Activated T-cell treated with anti-CD3 and anti-CD28 coated beads for 48 hours (primary cell): ENCODE measurements at places on chromosomes 1 and 21.
A peak's percentile ranks its signal among the peaks of the same experiment; 100 is the strongest.

DNA sequence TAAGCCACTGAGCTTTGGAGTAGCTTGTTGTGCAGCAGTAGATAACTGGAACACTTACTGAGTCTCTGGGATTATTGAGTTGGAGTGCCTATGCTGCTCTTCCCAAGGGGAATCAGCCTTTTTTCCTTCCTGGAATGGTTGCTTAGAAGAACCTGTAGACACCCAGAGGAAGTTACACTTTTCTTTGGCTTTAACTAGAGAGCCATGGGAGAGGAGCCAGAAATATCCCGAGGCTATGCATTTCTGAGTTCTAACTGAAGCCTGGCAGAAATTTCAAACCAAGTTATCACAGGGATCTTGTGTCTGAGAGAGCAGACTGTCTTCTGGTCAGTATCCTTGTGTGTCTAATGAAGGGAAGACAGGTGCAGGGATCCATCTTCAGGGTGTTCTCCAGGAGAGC, 28.3 kb downstream of the LAMC1 start:
- no peak for DNase-seq

DNA sequence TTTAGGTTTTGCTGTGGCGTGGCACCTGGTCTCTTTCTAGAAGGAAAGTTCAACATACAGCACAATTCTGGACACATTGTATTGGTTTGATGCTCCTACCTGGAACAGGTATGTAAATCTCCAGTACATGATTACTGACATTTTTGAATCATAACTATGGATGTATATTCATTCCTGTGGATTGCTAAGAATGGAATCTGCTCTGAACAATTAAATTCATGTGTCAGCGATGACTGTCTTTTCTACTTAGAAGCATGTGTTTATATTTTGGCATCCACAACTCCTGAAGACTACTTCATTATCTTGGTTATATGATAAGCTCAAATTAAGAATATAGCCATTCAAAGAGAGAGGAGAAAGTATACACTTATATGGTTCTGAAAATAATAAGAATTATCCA, 291.8 kb downstream of the CHRM3 start:
- no peak for DNase-seq

GRCh38 chr1:149931212-149931790, 3.7 kb upstream of the SF3B4 start:
- DNase-seq: no peak

- DNase-seq: no peak
Measured at GRCh38 chr1:161705537-161705936, 1.5 kb upstream of the FCRLA start.

GRCh38 chr1:228754646-228755268, 19.5 kb downstream of the RHOU start:
- DNase-seq: no peak

DNA sequence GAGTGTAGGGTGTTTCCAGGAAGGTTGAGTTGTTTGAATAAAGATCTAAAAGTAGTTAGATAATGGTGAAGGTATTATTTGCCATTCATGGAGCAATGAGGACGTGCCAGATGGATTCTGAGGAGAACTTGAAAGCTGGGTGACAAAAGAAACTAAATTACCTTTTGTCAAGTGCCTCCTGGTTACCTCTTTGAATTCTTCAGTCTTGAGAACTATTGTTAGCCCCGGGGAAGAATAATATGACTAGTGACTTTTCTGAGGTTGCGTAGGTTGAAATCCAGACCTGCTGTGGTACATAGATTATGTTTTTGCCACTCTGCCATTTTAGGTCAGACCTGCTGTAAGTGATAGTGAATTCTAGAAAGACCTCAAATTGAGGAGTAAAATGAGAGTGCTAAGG, 11.5 kb downstream of the LAMC1 start:
- DNase-seq: no peak

- no peak for DNase-seq
Measured at GRCh38 chr1:226584164-226584563, 35.6 kb downstream of the STUM start.

GRCh38 chr1:150545486-150546032, 3.6 kb upstream of the ADAMTSL4 start:
- no peak for DNase-seq

DNA sequence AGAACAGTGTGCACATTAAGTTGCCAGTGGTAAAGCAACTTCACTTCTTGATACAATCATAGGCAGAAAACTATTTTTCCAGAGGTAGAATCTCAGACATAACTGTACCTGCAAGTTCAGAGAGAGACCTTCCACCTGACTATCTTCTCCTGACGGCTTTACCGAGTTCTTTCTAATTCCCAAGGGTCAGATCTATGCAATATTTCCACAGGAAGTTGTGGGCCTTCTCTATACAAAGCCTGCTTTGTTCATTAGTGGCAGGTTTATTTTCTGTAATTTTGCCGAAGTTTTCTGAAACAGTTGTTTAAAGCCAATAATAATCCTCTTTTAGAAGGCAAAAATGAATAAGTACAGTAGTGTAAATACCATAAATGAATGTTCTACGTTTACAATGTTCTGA, 58.2 kb upstream of the RCC1 start:
- DNase-seq: no peak

DNA sequence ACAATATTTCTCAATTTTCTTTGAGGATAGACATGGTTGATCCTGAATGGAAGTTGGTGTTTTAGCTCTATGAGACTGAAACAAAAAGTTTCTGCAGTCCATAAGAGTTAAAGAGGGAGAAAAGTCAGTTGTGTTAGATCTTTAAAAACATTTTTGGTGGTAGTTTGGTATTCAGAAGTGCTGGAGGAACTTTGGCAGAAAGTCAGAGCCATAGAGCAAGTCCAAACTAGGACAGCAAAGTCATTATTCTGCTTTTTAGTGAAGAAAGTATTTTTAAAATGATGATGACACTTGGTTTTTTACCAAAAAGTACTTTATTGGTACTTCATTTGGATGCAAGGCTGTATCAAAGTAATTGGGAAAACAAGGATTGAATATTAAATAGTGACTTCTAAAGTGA, 41.8 kb downstream of the FNBP1L start:
- no peak for DNase-seq

DNA sequence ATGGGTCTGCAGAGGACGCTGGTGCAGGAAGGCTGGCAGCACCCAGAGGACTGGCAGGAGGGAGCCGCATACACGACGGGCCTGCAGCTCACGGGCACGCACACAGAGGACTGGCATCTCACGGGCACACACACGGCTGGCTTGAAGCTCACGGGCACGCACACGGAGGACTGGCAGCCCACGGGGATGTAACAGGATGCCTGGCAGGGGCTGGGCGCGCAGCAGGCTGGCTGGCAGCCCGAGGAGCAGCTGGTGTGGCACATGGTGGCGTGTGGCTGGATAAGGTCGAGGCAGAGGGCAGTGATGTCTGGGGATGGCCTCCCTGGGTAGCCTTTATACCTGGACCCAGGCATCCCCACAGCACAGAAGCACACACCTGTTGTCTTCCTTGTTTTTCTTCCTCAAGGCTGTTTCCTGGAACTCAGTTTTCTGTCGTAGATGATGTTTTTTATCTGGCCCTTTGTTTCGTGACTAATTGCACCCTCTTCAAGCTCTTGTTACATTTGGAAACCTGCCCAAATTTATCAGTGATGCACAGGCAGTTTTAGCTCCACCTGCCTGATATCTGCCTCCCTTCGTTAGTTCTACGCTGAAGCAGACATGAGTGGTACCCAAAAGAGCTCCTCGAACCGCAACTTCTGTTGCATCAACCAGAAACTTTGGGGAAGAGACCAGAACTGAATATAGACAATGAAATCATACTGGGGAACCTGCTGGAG, at the start of gene KRTAP12-1:
TSS of gene KRTAP12-1 (minus strand) at position 303 of the 719 bp plus-strand sequence. CDS start at position 263, 40 bp downstream.
- no peak for DNase-seq

DNA sequence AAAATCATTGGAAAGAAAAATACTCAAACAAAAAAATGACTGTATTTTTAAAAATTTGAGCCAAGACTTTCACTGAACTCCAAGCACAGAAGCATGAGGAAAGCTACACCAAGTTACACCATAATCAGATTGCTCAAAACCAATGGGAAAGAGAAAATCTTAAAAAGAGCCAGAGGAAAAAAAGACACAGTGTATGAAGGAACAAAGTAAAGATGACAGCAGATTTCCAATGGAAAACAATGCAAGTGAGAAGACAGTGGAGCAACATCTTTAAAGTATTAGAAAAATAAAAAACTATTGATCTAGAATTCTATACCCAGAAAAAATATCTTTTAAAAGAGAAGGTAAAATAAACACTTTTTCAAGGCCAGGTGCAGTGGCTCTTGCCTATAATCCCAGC, 147.8 kb upstream of the ZBTB40 start:
- DNase-seq: no peak

DNA sequence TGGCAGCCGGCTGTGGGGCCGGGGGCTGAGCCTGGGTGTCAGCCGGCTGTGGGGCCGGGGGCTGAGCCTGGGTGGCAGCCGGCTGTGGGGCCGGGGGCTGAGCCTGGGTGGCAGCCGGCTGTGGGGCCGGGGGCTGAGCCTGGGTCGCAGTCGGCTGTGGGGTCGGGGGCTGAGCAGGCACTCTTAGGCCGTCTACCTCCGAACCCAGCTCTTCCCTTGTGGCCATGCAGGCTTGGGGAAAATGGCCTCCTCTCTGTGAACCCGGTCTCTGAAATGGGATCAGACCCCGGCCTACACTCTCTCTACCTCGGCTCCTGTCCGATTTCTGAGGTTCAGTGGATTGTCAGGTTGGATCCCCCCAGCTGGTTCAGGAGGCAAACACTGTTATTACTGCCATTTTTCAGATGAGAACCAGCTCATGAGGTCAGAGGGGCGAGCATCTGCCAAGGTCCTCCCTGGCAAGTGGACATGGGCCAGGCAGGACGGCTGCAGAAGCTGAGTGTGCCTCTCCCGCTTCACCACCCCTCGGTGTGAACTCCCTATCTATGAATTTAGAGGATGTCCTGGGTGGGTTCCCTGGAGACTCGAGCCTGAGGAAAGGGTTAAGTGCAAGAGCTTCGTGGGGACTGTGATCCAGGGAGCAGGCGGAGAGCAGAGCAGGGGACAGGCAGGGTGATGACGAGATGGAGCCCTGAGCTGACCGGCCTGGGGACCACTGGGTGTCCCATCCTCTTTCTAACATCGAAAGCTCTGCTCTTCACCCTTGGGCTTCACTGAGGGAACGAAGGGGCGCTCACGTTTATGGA, 10.9 kb upstream of the COL18A1 start:
- DNase-seq: no peak

DNA sequence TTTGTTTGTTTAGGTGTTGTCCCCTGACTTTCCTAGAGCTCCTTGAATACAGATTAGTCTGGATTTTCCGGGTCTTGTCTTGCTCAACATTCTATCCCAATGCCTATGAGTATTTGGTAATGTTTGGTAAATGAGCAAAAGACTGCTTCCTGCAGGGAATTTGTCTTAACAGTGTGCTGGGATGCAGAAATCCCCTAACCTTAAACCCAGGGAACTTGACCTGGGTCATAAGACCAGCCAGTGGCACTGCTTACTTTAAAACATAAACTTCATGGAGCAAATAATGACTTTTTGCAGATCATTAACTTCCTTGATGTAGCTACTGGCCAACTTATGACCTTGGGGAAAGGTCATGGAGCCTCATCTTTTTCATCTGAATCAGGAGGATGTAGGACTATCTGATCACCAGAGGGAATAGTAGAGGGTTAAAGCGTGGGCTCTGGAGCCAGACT, 27.2 kb downstream of the TCEANC2 start:
- no peak for DNase-seq

- DNase-seq: no peak
Measured at GRCh38 chr1:71269818-71270217, 189.0 kb upstream of the ZRANB2 start.

DNA sequence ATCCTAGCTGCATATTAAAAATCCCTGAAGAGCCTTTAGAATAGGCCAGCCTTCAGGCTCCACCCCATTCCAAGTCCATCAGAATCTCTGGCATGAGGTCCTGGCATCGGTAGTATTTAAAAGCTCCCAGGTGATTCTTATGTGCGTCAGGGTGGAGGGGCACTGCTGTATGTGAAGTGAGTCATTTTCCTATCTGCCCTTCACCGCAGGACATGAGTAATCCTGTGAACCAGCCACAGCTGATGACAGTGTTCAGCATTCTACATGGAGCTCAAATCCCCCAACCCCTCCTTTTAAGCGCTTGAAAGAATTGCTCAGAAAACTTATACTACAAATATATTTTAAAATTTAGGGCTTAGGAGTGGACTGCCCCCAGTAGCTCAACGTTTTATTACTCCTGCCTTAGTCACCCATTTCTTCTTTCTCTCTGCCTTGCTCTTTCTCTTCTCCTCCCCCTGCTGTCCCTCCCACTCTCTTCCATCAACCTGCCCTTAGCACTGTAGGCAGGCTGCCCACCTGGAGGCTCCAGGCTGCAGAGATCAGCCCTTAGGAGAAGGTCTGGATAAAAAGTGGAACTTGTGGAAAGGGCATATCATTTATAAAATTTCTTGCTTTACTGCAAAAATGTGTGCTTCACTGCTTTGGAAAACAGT, 73.8 kb upstream of the ZNF281 start:
- peak; percentile 56 for DNase-seq

DNA sequence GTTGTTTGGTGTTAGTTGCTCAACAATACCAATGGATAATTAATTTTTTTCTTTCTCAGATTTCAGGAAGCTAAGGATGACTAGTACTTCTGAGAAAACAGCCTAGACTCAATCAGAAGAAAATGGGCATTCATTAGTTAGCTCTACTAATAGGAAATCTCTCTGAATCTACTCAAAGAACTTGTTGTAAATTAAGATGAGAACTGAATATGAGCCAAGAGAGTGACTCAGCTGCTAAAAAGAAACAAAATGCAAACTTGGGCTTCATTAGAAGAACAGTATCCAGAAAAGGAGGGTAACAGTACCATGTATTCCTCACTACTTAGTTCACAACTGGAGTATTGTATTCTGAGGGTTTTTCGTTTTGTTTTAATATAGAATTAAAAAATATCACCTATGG, 12.5 kb downstream of the FOXJ3 start:
- no peak for DNase-seq

DNA sequence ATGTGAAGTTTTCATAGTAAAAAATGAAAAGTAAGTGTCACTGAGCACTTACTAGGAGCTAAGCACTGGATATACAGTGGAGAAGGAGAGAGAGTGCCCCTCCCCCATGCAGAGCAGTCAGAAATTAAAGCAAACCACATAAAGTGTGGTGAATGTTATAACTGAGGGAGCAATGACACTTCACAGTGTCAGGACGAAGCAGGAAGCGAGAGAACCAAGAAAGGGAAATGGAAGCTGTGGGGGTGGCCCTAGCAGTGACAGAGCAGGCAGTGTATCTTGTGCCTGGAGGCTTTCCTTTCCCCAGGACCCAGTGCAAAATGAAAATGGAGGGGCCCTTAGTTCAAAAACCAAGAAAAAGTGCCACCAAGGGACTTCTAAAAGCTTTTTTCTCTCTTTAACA, 21.5 kb upstream of the RCAN3 start:
- peak; percentile 47 for DNase-seq

DNA sequence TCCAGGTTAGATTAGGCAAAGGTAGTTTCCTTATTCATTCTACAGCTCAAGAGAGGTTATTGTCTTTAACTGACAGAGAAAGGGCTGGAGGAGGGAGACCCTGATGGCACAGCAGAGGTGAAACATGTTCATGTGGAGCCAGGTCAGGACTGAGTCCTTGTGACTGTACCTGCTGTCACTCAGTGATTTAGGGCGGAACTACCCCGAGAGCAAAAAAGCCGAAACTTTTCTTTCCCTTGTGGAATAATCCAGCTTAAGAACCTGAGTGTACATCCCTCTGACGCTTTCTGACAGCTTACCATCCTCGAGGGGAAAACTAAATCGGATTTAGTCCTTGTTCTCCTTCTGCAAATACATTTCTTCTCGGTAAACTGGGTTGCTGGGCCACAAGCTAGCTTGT, 273.2 kb downstream of the BACH1 start:
- DNase-seq: no peak
